Inflammatory macrophage treated with lipopolysaccharide for 4 hours (primary cell): ENCODE measurements at places on chromosomes 3 and 15.

- no peak for DNase-seq
Measured at GRCh38 chr3:129077222-129077621, 16.6 kb downstream of the GP9 start.

DNA sequence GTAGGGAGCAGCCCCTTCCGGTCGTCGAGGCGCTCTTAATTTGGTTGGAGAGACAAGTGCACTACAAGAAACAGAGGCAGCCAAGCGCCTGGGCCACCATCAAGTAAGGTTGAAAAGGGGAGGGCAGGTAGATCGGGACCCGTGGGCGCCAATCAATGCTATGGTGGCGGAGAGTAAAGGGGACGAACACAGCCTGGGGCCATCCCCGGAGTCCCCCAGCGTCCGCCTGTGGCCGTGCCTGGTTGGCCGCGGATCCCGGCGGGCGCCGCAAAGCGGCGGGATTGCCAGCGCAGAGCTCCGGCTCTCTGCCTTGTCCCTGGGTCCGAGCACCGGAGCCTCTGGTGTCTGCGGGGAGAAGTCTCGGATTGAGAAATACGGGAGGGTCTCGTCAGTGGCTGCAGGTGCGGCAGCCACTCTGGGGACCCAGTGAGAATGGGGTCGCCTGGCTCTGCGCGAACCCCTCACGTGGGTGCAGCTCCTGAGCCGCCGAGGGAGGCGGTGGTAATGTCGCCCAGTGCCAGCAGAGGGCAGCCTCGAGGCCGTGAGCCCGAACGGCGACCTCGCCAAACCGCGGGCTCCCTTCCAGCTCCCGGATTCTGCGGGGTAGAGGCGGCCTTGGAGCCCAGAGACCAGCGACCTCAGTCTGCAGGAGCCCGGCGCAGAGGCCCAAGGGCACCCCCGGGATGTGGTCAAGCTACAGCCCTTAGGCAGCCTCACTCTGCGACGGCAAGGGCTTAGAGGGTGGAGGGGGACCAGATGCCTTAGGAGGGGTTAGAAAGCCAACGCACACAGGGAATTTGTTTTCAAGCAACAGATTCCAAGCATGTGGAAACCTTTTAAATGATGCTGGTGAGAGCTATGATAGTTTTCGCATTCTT lies 10.8 kb downstream of the FOXL2 start:
- DNase-seq = peak; percentile 38

GRCh38 chr15:74173380-74174218 lies at the start of gene ISLR:
TSS of gene ISLR (plus strand) at chr15:74173710. CDS start at chr15:74174859, 1,149 bp downstream.
- DNase-seq = no peak

DNA sequence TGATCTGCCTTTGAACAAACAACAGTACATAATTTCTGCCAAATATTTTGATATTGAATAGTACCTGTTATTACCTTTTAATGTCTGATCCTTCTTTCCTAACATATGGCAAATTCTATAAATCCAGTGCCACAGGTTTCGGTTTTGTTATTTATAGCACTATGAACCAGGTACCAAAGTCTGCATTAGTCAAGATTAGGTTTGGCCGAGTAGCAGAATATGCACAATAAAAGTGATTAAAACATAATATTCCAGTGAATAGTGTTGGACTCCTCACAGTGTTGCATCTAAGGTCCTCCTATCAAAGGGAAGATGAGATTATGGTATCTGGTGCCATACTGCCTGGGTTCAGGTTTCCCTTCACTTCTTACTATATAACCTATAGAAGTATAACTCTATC lies 599.0 kb downstream of the ZPLD1 start:
- DNase-seq = no peak

GRCh38 chr3:155420406-155420805 lies 126.9 kb upstream of the STRIT1 start:
- no peak for DNase-seq

DNA sequence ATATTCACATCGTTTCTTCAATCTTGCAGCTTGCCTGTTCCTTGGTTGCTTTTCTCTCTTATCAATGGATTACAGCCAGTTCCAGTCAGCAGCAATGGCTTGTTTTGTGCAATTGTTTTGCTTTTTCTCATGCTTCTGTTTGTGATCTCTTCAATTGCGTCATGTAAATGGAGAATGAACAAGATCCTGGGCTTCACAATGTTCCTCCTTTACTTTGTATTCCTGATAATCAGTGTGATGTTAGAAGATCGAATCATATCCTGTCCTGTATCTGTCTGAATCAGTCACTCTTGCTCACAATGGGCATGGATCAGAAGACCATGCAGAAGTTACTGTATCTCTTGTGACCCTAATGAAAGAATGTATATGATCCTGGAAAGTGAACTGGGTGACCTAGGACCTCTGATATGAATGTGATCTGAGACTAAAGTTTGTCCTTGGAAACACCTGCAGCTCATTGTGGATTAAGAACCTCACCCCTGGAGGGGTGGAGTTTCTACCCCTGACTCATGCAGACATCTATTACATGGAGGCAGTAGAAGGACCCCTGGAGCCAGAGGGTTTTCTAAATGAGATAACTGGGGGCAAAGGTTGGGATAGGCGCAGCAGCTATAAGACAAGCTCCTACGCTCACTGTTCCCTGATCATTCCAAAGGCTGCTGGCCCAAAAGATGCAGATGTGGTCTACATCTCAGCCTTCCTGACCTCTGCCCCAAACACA lies 32.2 kb downstream of the SLC24A1 start:
- no peak for DNase-seq

- DNase-seq = no peak
Measured at GRCh38 chr3:31096661-31097395, 202.4 kb upstream of the GADL1 start.

DNA sequence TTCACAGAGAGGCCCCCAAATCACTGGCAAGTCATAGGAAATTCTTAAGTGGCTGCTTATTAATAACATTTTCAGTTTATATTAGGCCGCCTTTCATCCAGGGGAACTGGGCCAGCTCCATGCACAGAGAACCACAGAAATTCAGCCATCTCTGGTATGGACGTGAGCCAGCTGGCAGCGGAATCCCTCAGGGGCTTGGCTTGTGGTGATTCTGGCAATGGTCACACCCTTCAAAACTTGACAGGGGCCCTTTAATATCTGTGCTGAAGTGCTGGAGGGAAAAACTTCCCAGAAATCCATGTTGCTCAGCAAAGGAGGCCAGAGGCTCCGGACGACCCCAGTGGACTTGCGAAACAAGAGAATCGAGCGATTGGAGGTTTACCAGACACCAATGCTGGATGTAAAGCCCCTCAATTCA lies 11.3 kb downstream of the PRICKLE2 start:
- no peak for DNase-seq

DNA sequence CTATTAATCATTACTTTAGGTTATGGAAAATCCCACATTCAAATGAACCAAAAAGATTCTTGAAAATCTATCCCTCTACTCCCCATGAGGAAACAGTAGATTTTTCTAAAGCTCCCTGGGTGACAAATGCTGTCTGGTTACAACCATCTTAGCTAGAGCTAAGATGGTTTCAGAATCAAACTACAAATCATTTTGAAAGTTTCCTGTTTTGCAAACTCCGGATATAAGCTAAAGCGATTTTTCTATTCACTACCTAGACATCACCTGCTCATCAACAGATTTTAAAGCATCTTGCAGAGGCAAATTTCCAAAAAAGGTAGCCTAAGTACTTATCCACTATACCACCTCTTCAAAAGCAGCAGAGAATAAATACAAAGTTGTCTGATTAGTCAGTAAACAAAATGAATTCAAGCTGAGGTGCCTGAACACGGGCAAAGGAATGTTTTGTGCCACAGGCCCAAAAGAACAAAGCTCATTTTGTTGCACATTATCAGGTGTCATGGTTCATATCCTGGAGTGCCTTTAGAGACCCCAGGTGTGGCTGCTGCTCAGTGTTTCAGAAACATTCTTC lies 204.9 kb downstream of the TNIK start:
- DNase-seq = no peak

- no peak for DNase-seq
Measured at GRCh38 chr15:63038926-63039673, 3.4 kb upstream of the TPM1 start.

GRCh38 chr3:52283306-52283705 lies 4.3 kb upstream of the GLYCTK start:
- no peak for DNase-seq

DNA sequence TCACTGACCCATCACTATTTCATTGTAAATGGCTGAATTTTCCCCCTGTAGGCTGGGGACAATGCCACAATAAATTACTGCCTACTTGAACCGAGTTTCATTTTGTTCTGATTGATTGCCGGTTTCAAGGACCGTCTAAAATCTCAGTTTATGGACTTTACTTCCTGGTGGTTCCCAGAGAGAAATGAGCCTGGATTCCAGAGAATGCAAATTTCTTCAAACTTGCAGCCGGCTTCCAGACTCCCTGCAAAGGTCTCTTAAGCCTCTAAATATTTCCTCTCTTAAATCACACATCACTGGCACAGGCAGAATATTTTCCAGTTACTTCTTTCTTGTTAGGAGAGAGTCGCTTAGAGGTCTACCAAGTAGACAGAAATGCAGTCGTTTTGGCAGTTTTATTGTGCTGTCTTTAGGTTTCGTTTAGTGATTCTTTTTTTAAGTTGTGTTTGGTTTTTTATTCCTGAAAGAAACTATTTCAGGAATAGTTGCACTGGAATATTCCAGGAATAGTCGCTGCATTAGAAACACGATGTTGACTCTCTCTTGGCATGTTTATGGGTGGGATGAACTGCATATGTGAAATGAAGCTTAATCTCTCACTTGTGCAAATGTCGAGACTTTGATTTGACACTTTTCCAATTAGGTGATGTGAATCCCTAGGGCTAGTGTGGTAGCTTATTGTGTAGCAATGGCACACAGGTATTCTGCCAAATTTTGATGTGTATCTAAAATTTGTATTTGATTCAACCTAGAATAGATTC lies 284.1 kb upstream of the NR2E3 start:
- no peak for DNase-seq

GRCh38 chr3:150248116-150248887 lies 159.8 kb upstream of the TSC22D2 start:
- no peak for DNase-seq

DNA sequence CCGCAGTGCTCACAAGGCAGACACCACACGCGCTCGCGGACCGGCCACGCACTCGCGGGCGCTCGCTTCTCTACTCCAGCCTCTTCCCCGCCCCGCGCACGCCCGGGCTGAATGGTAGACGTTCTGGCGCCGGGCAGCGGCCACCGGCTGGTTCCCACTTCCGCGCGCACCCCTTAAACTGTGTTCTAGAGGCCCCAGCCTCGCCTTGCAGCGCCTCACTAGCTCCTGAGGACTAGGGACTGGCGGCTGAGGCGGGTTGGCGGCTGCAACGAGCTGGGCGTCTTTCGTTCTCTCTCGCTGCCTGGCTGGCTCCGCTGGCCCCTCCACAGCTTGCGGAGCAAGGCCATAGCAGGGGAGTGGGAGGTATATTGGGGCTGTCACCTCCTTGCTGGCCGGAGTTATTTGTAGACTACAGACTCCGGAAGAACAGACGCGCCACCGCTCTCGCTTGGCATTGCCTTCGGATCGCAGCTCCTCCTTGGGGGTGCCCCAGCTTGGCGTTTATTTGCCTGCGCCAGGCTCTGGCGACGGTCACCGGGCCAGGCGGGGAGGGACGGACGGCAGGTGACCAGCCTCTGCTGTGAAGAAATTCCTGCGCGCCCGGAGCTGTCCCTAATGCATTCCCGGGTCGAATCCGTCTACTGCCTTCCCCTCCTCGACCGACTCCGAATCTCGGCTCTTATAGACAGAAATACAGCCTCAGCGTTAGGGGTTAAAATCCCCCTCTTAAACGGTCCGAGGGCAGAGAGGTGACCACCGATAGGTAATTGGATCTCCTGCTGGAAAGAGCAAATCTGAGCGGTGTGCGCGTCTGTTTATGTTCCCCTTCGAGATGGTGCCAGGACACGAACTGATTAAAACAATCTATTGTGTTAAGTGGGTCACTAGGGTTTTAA lies 1.3 kb downstream of the GREM1 start:
- DNase-seq = no peak

DNA sequence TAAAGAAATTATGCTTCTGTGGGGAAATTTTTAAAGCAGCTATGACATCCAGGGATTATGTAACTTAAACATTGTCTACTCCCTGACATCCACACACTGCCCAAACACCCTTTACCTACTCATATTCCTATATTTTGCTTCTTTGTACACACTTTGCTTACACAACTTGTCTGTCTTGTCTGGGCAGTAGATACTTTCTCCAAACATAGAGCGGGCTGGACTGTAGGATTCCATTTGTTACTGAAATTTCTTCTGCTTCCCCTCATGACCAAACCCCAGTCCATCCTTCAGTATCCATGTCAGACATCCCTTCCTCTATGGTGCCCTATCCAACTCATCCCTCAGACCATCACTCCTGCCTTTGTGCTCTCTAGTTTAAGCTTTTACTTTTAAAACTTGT lies 19.9 kb downstream of the NCEH1 start:
- DNase-seq = no peak

DNA sequence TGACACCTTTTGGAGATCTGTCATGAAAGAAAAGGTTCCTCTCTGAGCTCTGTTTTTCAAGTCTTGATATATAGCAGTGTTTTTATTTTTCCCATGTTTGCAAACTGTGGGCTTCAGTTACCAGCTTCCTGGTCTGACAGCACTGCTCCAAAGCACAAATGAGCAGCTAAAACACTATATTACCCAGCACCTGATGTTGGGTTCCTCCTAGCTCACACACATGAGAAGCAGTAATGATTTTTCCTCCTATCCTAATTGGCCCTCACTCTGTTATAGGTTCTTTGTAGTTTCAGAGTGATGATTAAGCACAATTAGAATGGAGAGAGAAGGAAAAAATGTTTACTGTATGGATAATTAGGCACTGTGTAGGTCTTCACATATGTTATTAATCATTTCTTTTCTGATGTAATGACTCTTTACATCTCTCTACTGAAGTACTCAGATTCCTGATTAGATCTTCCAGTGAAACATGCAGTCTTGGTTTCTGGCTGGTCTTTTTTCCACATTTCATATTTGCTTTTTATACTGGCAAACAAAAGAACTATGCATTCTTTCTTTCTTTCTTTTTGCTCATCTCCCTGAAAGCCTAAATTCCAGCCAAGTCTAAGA lies 939.7 kb downstream of the NSUN3 start:
- DNase-seq = no peak

GRCh38 chr3:154195620-154196356 lies 74.6 kb downstream of the ARHGEF26 start:
- DNase-seq = no peak
